T-helper 22 cell (primary cell): ENCODE measurements at places on chromosomes 2 and 18.

GRCh38 chr2:134283661-134284060 is 29.8 kb downstream of the MGAT5 start:
- no peak for DNase-seq

- DNase-seq, result no peak
Measured at GRCh38 chr2:221969087-221969829, 329.5 kb downstream of the PAX3 start.

DNA sequence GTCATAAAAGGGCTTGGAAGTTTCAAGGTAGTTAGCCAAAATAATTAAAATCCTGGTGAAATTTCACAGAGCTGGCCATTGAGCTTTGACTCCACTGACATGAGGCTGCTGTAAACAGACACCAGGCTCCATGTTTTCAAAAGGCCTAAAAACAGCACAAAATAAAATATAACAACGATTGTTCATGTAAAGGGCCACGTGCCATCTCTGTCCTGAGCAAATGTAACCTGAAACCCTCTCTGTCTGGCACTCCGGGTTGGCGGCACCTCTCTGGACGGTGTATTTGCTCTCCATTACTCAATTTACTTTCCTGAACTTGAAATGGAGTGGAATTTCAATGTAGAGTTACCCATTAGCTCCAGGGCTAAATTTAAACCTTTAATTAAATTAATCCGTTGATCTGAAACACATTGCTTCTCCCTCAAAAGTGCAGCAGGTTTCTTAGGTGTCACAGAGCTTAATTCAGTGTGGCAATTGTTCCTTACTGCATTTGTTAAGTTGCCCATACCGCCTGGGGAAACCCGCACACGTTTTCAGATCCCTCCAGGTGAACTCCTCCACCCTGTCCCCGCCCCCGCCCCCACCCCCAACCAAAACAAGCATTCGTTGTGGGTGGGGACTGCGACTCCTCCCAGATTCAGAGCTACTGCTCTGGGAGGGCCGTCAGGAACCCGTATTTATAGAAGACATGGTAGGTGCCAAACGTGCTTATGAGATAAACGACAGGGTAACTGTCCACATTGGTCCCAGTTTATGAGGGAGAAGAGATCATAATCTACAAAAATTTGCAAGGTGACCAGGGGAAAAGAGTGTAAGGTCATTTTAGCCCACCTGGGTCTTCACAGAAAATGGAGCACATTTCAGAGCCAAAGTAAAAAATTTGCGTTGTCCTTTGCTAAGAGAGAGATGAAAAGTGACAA is 1.2 kb upstream of the CABLES1 start:
- DNase-seq, result peak; percentile 3

- no peak for DNase-seq
Measured at GRCh38 chr2:207421671-207422070, 108.1 kb upstream of the CREB1 start.

GRCh38 chr18:26804519-26804918 is 61.0 kb downstream of the AQP4 start:
- no peak for DNase-seq

- DNase-seq, result no peak
Measured at GRCh38 chr2:201180010-201180409, 2.9 kb upstream of the CASP10 start.

GRCh38 chr2:152874955-152875354 is 156.5 kb downstream of the ARL6IP6 start:
- DNase-seq, result no peak

- DNase-seq, result no peak
Measured at GRCh38 chr2:72685638-72686213, 140.1 kb downstream of the EXOC6B start.

DNA sequence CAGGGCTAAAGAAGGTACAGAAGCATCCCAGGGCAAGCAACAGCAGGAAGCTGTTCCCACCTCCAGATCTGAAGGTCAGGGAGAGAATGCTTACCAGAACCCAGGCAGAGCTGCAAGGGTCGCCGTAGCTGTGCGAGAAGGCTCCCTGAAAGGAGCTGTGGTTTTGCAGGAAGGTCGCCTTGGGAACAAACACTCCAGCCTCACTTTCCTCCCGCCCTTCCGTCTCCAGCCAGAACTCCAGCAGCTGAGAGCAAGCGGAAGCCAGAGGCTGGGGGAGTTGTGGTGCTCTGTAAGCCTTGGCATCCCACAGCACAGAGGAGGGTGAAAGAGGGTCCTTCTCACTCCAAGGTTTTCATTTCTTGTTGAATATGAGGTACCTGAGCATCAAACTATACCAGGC is 18.3 kb upstream of the ICOS start:
- DNase-seq, result no peak

GRCh38 chr2:99959261-99960014 is 183.0 kb downstream of the AFF3 start:
- no peak for DNase-seq

DNA sequence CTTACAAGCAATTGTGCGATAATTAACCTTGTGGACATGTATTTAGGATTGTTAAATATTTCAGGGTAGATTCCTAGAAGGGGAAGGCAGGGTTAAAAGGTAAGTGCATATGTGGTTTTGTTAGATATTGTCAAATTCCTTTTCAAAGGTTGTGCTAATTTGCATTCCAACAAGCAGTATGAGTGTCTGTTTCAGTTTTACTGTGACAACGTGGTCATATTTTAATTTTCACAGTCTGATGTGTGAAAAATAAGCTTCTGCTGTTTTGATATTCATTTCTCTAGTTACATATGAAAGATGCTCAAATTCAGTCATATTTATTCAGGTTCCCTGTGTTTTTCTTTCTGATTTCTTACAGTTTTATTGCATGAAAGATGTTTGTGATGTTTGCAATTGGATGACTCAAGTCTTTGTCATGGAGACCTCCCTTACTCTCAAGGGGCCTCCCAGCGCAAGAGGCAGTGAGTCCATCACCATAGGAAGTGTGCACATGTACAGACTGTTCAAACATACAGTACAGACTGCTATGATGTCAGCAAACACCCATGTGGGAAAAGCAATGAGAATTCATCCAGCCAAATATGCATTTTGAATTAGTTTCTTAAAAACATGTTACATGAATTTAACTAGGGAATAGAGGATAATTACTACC is 310.8 kb downstream of the GALR1 start:
- no peak for DNase-seq

- no peak for DNase-seq
Measured at GRCh38 chr2:27160191-27160590, 11.4 kb downstream of the TCF23 start.

- no peak for DNase-seq
Measured at GRCh38 chr2:69694894-69695849, 46.8 kb upstream of the ANXA4 start.

DNA sequence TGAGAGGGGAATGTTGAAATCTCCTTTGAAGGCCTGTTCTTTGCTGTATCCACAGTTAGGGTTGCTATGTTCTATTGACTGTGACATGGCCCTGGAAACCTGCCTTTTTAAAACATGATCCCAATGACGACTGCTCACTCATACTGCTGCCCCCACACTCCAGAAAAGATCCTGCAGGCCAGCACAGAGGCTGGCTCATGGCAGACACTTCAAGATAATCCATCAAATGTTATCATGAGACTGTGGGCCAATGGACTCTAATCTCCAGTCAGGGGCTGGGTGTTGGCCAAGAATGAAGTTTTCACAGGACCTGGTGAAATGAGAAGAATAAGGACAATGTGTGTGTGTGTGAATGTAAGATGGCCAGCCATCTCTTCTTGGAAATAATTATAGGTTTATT is 59.0 kb upstream of the THOC1 start:
- DNase-seq, result no peak

- no peak for DNase-seq
Measured at GRCh38 chr2:120749506-120750431, 14.1 kb downstream of the GLI2 start.

GRCh38 chr18:652131-652530 is 5.3 kb upstream of the TYMS start:
- DNase-seq, result no peak

- DNase-seq, result no peak
Measured at GRCh38 chr18:49038423-49038822, 87.7 kb upstream of the SMAD7 start.

GRCh38 chr2:25851740-25852503 is 26.4 kb downstream of the ASXL2 start:
- no peak for DNase-seq

GRCh38 chr18:845152-845819 is 33.2 kb upstream of the YES1 start:
- DNase-seq, result no peak
